ENCODE measurements at places on chromosomes 3 and 15.

- no peak overlapping the region for H3K27ac ChIP-seq
- no peak overlapping the region for H3K4me3 ChIP-seq
- peak; percentile 19 for DNase-seq
- H3K36me3 ChIP-seq = peaks cover 50% of the 10 kb centered on the region
- H3K4me1 ChIP-seq = peaks cover 30% of the 10 kb centered on the region
These were observed 75.8 kb downstream of the AAGAB start for GRCh38 chr15:67178569-67179210.

- H3K27me3 ChIP-seq = no peaks in the 10 kb centered on the region
- H3K36me3 ChIP-seq = peaks cover 46% of the 10 kb centered on the region
- no peak within 1 kb of the TSS for H3K4me3 ChIP-seq
- peaks cover 13% of the 10 kb centered on the region for H3K4me1 ChIP-seq
- peak; percentile 5 for DNase-seq
These were observed at the start of gene CXCR6 for GRCh38 chr3:45943207-45943846. Gene CXCR6, plus strand, starts transcription at chr3:45943464. Its CDS starts 3,018 bp downstream, at chr3:45946482.

- peak overlapping the region; percentile 62 for H3K27ac ChIP-seq
- H3K27me3 ChIP-seq = no peaks in the 10 kb centered on the region
- no peak overlapping the region for H3K4me3 ChIP-seq
- no peak for DNase-seq
These were observed 101.0 kb upstream of the COL8A1 start for GRCh38 chr3:99537416-99537815.

- no peaks in the 10 kb centered on the region for H3K36me3 ChIP-seq
- H3K27ac ChIP-seq = no peak overlapping the region
- H3K4me1 ChIP-seq = no peaks in the 10 kb centered on the region
- no peaks in the 10 kb centered on the region for H3K27me3 ChIP-seq
- DNase-seq = no peak
These were observed 251.9 kb downstream of the CDIN1 start for GRCh38 chr15:36831125-36831903.

DNA sequence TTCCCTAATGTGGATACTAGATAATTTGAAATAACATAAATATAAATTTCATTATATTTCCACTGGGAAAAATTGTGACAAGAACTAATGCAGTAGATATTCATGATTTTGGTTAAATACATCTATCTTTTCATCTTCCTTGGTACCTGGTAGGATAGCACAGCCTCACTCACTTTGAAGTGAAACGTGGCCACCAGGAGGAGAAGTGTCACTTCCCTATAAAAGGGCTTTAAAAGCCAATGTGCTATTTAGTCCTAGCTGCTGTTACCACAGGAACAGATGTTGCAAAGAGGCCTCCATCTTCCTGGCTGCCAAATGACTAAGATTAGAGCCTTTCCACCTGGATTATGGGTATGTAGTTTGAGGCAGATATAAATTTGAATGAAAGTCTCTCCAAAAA, 140.0 kb downstream of the PLOD2 start:
- H3K27me3 ChIP-seq = no peaks in the 10 kb centered on the region
- no peaks in the 10 kb centered on the region for H3K36me3 ChIP-seq
- H3K27ac ChIP-seq = no peak overlapping the region
- no peak for DNase-seq
- H3K4me3 ChIP-seq = no peak overlapping the region
- H3K4me1 ChIP-seq = no peaks in the 10 kb centered on the region

All from tibial artery (tissue), 4 donors.